ENCODE measurements at places on chromosomes 7 and 10.

- no peak for DNase-seq
These were observed 134.4 kb upstream of the UNC5B start for GRCh38 chr10:71077796-71078453.

GRCh38 chr10:91798649-91799611, 704 bp downstream of the TNKS2 start:
- peak; percentile 60 for DNase-seq

- no peak for DNase-seq
These were observed 55.0 kb downstream of the LRRC4 start for GRCh38 chr7:127976056-127976737.

DNA sequence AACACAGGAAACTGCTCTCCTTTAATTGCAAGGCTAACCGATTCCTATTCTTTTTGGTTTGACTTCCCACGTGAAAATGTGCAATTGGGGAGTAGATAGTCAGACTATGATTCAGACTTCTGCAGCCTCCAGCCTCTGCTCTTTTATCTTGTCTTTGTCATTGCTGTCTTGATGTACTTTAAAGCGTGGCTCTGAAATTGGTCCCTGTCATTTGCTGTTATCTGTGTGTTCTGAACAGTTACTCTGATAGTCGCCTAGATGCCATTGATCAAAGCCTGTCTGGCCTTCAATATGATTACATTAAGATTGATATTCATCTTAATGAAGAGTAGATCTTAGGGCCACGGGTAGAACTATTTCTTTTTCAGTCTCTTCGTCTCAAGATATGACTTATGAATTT, 799.2 kb downstream of the REEP3 start:
- no peak for DNase-seq

DNA sequence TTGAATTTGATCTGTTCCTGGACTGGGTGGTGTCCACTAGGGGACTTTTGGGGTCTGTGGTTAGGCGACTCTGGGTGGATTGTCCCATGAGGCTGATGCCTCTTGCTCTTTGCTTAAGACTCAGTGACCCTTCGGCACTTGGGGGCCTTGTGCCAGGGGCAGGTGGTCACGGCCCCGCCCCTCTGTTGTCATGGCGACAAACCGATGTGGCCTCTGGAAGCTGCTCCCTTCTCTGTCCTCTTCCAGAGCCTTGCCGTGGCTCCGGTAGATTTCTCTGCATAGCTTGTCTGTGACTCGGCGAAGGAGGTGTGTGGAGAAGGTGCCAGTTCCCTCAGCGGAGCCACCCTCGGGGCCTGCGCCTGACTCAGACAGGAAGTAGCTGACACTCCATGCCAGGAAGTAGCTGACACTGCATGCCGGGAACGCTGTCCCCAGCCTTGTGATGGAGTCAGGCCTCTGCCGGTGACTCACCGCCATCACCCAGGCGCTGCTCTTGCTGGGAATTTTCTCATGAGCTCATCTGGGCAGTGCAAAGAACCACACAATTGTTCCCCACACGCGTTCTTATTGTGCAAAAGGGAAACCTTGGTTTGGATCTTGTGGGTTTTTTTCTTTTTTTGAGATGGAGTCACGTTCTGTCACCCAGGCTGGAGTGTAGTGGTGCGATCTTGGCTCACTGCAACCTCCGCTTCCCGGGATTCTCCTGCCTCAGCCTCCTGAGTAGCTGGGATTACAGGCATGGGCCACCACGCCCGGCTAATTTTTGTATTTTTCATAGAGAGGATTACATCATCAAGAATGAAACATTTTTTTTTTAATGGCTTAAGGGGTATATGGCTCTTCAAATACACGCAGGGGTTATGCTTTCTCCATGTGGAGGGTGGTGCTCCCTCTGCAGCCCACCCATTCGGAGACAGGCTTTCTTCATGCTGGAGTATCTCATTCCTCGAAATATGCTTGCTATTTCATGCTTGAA, 72.6 kb downstream of the PFKFB3 start:
- DNase-seq = peak; percentile 95

- no peak for DNase-seq
These were observed 238.6 kb downstream of the COBL start for GRCh38 chr7:51077987-51078370.

DNA sequence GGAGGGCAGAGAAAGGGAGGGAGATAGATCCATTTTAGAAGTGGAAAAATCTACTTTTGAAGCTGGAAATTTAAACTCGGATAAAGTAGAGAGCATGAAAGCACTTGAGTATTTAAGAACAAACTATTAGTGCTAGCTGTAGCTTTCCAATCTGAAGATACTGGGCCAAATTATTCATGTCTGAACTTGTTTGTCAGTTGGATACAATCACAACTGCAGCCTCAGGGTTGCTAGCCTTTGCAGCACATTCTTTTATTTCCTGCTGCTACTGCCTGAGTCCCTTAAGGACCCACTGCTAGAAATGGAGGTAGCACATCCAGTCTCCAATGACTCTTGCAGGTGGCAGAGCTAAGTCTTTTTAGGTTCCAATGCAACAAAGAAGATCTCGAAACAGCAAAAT, 8.3 kb upstream of the SLC25A13 start:
- DNase-seq = no peak

DNA sequence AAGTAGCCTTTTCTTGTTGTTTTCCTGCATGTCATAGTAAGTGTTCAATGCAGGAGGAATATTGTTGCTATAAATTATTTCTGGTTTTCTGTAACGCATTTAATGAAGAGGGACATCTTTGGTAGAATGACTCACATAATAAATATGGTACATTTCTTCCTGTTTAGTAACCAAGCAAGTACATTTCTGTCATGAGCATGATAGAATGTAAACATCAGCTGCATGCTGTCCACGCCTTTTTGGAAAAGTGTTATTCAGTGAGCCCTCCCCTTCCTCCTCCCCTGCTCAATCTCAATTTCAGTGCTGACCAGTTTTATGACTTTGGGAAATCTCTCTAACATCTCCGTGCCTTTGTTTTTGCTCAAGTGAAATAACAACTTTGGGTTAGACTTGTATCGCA, 664.0 kb downstream of the XPNPEP1 start:
- no peak for DNase-seq

- no peak for DNase-seq
These were observed 70.4 kb upstream of the DNAJB12 start for GRCh38 chr10:72425133-72425532.

GRCh38 chr7:131057015-131057793, 270.5 kb upstream of the MKLN1 start:
- DNase-seq = no peak

DNA sequence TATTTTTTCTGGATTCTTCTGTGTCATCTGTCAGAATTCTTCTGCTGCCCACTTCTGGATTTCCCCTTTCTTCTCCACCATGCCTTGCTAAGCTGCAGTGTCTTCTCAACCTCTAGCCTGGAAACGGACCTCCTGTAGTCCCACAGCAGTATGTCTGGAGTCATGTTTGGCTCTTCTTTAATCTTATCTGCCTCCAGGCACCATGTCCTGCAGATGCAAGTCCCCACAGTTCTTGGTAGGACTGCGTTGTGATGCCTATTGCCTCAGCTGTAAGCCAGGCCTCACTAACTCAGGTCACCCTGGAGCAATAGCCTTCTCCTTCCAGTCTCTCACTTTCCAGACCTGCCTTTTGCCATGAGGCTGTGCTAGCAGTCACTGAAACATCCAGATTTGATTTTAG, 268.3 kb downstream of the POM121L12 start:
- no peak for DNase-seq

GRCh38 chr7:128940494-128941322, 3.0 kb downstream of the IRF5 start:
- DNase-seq = peak; percentile 54

DNA sequence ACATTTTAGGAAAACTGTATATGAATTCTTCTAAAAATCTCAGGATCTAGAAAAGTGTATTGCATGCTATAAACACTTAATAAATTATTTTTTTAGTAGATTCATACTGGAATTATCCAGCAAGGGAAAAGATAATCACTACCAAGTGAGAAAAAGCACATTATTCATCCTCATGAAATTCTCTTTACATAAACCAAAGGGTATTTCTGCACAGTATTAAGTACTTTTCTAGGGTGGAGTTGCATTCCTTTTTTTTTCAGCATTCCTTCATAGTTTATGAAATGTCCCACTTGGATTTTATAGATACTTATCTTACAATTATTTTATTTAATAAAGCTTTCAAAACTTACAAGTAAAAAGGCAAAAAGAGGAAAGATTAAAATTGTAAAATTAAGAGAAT, 403.3 kb downstream of the HGF start:
- no peak for DNase-seq

- no peak for DNase-seq
These were observed 24.6 kb upstream of the AKR1B10 start for GRCh38 chr7:134502463-134503371.

GRCh38 chr10:11175823-11176243, 158.2 kb downstream of the CELF2 start:
- DNase-seq = no peak

DNA sequence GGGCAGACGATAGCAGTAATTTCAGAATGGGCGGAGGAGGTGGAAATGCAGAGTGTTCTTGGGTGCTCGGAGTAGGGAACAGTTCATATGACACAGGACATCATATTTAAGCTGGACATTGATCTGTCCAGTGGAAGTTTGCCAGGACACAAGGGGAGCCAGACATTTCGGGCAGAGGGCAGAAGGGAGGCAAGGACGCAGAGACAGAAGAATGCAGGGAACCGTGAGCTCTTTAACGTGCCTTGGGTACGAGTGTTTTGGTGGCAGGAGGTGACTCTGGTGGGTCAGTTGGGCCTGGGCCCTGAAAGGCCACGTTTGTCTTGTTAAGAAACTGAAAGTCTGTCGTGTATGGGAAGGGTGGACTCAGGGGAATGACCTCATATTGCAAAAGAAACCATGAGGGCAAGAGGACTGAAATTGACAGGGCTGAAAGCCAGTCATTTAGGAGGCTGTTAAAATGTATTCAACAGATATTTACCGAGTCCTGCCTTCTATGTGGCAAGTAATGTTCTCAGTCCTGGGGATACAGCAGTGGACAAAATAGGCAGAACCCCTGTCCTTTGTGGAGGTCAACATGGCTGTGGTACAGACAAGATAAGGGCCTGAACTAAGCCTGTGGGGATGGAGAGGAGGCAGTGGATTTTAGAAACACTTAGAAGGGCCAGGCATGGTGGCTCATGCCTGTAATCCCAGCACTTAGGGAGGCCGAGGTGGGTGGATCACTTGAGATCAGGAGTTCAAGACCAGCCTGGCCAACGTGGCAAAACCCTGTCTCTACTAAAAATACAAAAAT, 2.2 kb downstream of the OPTN start:
- no peak for DNase-seq
